ENCODE measurements at places on chromosomes 11 and 22. TPM values are rescaled to one million over a fixed set of nuclear protein-coding genes. Genes with fewer than 3 reads are reported as not detected.

Gene TMEM151A
- 2.0 TPM for total RNA-seq

Gene DNAJC4
- 23.8 TPM for total RNA-seq

Gene SEPTIN3
- 0.52 TPM for total RNA-seq

Gene TCN1
- total RNA-seq = 0.45 TPM

Gene PEX26
- 41.9 TPM for total RNA-seq

Gene C11orf21
- not detected for total RNA-seq

Gene JAML
- total RNA-seq = not detected

GRCh38 chr11:119673052-119673758, 55.8 kb downstream of the NECTIN1 start:
- peaks cover 27% of the 10 kb centered on the region for H3K4me1 ChIP-seq
- H3K4me3 ChIP-seq = no peak overlapping the region
- no peak for DNase-seq
- H3K36me3 ChIP-seq = no peaks in the 10 kb centered on the region
- no peak overlapping the region for H3K27ac ChIP-seq

DNA sequence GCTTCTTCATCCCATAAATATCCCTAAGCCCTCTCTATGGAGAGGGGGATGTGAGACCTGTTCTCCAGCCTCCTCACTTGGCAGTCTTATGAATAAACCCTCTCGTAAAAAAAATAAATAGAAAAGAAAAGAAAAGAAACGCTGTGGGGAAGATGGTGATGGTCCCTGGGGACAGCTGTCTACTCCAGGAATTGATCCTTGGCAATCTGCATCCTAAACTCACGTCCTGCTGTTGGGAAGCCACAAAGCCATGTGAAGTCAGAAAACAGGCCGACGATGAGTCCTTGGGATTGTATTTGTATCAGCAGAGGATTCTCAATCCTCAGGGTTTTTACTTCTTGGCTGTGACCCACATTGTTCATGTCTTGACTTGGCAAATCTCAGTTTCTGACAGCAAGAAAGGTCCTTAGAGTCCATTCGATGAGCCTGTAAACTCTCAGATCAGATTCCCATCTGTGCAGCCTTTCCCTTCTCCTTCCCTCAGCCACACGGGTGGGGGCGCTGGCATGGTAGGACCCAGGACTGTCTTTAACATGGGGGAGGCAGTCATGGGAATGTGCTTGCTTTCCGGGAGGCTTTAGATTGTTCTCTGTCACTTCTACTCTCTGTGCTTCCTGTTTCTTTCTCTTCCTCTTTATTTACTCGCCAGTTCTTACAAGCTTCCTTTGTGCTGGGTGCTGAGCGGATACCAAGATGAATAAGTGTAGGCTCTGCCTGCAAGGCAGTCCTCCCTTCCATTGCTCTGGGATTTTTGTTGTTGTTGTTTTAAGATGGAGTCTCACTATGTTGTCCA, 24.9 kb downstream of the TCP11L1 start:
- DNase-seq = no peak
- H3K27me3 ChIP-seq = no peaks in the 10 kb centered on the region
- no peak overlapping the region for H3K4me3 ChIP-seq
- no peak overlapping the region for H3K27ac ChIP-seq
- peaks cover 6% of the 10 kb centered on the region for H3K36me3 ChIP-seq
- H3K4me1 ChIP-seq = peaks cover 11% of the 10 kb centered on the region

DNA sequence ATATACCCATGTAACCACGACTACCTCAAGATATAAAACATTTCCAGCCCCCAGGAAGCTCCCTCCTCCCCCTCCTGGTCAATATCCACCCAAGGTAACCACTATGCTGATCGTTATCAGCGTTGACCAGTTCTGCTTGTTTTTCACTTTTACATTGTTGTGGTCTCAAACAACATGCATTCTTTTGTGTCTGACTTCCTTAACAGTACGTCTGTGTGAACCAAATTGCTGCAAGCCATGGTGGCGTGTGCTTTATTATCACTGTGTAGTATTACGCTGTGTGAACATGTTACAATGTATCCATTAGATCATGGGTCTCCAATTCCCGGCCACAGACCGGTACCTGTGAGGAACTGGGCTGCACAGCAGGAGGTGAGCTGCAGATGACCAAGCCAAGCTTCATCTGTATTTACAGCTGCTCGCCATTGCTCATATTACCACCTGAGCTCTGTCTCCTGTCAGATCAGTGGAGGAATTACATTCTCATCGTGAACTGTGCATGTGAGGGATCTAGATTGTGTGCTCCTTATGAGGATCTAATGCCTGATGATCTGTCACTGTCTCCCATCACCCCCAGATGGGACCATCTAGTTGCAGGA, 15.5 kb upstream of the GRK3 start:
- peaks cover 12% of the 10 kb centered on the region for H3K27me3 ChIP-seq
- H3K27ac ChIP-seq = no peak overlapping the region
- H3K36me3 ChIP-seq = no peaks in the 10 kb centered on the region
- peak; percentile 25 for DNase-seq

DNA sequence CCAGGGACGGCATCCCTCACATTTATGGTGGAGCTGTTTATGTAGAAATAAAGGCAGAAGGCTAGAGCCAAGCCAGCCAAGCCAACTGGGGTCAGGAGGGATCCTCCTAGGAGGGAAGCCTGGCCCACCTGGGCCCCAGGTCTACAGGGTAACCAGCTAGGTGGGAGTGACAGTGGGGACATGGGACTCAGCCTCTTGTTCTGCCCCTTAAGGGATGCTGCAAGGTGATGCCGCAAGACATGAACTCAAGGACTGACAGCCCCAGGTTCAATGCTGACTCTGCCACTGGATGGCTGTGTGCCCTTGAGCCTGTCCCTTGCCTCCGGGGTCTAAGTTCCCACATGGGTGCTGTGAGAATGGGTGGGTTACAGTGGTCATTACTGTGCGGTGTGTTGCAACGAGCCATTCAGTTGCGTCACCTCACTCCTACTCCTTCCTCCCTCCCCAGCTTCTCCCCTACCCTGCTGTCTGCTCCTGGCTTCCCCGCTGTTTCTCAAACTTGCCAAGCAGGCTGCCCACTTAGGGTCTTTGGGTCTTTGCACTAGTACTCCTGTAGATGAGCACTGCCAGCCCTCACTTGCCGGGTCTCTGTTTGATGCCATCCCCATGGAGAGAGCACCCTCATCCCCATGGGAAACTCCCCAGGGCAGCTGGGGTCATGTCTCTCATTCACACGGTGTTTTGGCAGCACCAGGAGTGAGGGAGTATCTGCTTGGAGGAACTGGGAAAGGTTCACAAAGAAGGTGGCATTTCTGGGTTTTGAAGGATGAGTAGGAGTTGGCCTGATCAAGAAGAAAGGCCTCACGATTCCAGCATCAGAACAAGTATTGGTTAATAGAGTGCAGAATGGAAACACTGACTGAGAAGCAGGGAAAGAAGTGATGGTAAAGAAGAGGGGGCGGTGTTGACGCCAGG, 43.0 kb upstream of the RTL6 start:
- H3K4me1 ChIP-seq = no peaks in the 10 kb centered on the region
- no peak overlapping the region for H3K4me3 ChIP-seq
- no peaks in the 10 kb centered on the region for H3K36me3 ChIP-seq
- no peak for DNase-seq
- H3K27ac ChIP-seq = no peak overlapping the region

DNA sequence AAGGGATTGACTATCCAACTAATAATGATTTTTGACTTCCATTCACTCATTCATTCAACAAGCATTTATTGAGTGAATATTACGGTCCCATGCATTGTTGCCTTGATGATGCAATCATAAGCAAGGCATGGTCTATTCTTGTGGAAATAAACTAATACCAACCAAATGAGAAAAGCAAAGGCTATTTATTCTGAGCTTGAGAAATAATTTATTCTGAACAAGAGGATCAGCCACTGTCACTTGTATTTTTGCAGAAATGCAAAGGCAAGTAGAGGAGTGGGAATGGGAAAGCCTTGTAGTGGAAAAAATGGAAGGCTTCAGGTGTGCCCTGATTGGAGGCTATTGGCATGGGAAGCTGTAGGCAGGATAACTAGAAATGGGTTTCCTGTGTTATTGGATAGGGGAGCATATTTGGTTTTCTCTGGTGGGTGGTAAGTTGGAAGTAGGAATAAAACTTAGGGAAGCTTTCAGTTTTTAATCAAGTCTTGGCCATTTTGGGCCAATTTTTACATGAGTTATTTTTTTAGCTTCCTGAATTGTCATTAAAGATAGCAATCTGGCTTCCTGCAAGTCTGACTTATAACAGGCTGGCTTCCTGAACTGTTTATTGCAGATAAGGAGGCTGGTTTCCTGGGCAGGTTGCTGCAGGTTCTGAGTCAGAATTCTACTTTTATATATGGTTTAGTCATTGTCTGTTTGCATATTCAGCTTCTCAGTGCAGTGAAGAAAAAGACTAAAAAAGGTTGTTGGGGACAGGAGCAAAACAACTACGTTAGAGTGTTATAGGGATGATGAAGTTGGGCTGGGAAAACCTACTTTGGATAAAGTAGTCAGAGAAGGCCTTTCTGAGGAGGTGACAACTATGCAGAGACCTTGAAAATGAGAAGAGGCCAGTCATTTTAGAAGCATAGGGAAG, 106.7 kb downstream of the APIP start:
- no peak overlapping the region for H3K4me3 ChIP-seq
- peak; percentile 65 for DNase-seq
- H3K27ac ChIP-seq = no peak overlapping the region
- H3K4me1 ChIP-seq = peaks cover 2% of the 10 kb centered on the region
- H3K36me3 ChIP-seq = no peaks in the 10 kb centered on the region
- H3K27me3 ChIP-seq = no peaks in the 10 kb centered on the region

DNA sequence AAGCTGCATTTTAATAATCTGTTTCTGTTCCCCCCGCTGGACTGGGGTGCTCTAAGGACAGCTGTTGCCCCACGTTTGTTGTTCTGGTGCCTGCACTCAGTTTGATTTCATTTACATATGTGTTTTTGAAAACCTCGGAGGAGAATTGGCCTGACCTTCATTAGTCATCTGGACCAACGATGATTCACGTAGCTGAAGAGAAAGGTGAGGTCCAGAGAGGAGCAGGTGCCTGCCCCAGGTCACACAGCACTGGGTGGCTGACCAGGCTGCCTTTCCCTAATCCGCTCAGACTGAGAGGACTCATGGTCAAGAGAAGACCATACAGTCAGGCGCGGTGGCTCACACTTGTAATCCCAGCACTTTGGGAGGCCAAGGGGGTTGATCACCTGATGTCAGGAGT, 3.8 kb downstream of the CSDC2 start:
- DNase-seq = no peak
- H3K4me3 ChIP-seq = no peak overlapping the region
- H3K27ac ChIP-seq = peak overlapping the region; percentile 25

- H3K27ac ChIP-seq = no peak overlapping the region
- no peak overlapping the region for H3K4me3 ChIP-seq
- H3K36me3 ChIP-seq = no peaks in the 10 kb centered on the region
- DNase-seq = no peak
- H3K4me1 ChIP-seq = peaks cover 2% of the 10 kb centered on the region
Measured at GRCh38 chr22:18968011-18968749, 32.1 kb upstream of the PRODH start.

- DNase-seq = peak; percentile 88
- peak within 1 kb of the TSS; percentile 95 for H3K4me3 ChIP-seq
- H3K27me3 ChIP-seq = no peaks in the 10 kb centered on the region
- H3K4me1 ChIP-seq = peaks cover 10% of the 10 kb centered on the region
- H3K27ac ChIP-seq = peak within 1 kb of the TSS; percentile 41
- H3K36me3 ChIP-seq = peaks cover 10% of the 10 kb centered on the region
Measured at GRCh38 chr11:134253188-134253993, at the start of the genes ACAD8 and THYN1. ACAD8 (plus strand) TSS chr11:134253568; CDS start chr11:134253601, 33 bp downstream. THYN1 (minus strand) TSS chr11:134253352; CDS start chr11:134252882, 470 bp downstream.

- no peaks in the 10 kb centered on the region for H3K27me3 ChIP-seq
- H3K36me3 ChIP-seq = no peaks in the 10 kb centered on the region
- no peak overlapping the region for H3K27ac ChIP-seq
Measured at GRCh38 chr11:81444297-81444696, 1289.4 kb downstream of the FAM181B start.

- no peaks in the 10 kb centered on the region for H3K27me3 ChIP-seq
- peak; percentile 47 for DNase-seq
- peaks cover 9% of the 10 kb centered on the region for H3K4me1 ChIP-seq
- peak overlapping the region; percentile 31 for H3K27ac ChIP-seq
Measured at GRCh38 chr22:33823552-33823951, 96.7 kb downstream of the LARGE1 start.
